ENCODE measurements at places on chromosomes 7 and 10. TPM values are rescaled to one million over a fixed set of nuclear protein-coding genes. Genes with fewer than 3 reads are reported as not detected.

ZCCHC24 gene
- 47.5 TPM for total RNA-seq

GRCh38 chr7:66725843-66726242 is 14.7 kb upstream of the RABGEF1 start:
- no peak for DNase-seq

DNA sequence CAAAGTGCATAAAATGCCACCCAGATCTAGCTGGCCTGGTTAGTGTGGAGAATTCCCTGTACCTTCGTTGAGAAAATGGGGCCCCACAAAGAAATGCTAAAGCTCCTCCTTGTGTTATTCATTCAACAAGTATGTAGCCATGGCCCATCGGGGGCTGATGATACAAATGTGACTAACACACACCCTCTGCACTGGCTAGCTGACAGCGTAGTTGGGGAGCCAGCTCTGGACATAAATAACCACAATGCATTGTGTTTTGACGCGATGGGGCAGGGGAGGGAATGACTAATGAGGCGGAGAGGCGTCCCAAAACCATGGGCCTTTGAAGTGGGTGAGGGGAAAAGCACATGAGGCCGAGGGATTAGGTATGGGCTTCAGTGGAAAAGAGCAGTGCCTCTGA is 28.2 kb upstream of the ASL start:
- no peak for DNase-seq

DNA sequence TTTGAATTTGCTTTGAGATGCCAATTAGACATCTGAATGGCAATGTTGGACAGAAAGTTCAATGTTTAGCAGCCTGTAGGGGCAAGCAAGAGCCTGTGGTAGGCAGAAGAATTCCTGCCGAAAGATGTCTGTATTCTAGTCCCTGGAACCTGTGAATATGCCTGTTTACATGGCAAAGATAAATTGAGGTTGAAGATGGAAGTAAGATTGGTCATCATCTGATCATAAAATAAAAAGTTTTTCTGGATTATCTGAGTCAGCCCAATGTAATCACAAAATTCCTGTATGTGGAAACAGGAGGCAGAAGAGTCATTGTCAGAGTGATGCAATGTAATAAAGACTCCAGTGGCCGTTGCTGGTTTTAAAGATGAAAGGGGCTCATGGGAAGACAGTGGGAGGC is 430.5 kb downstream of the MDFIC start:
- DNase-seq: no peak

- DNase-seq: no peak
These were observed 176.8 kb downstream of the PKD1L1 start for GRCh38 chr7:47771336-47771989.

- no peak for DNase-seq
These were observed 186.2 kb downstream of the LRMDA start for GRCh38 chr10:75617485-75618155.

GRCh38 chr7:105079348-105079747 is 65.3 kb downstream of the KMT2E start:
- DNase-seq: no peak

- no peak for DNase-seq
These were observed 29.0 kb downstream of the DHTKD1 start for GRCh38 chr10:12097791-12098190.

DNA sequence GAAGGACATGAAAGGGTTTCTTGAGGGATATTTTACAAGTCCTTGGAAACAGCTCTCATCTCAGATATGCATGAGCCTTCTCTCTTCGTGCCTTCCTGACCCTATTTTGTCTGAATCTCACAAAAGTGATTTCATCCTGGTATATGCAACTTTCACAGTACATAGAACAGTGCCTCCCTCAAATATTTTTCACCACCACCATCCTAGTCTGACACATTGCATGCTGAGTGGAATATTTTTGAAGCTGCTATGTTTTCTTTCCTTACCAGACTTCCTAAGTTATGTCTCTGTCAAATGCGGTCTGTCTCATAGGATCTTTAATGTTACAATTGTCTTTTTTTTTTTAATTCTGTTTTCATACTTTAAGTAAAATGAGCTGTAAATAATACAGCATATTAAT is 673.3 kb upstream of the LRRN3 start:
- DNase-seq: no peak

Measured in heart right ventricle (tissue), 16 donors.